ENCODE measurements at places on chromosomes 7 and 10.

- no peak for DNase-seq
These were observed 52.6 kb downstream of the EVX1 start for GRCh38 chr7:27295236-27295635.

DNA sequence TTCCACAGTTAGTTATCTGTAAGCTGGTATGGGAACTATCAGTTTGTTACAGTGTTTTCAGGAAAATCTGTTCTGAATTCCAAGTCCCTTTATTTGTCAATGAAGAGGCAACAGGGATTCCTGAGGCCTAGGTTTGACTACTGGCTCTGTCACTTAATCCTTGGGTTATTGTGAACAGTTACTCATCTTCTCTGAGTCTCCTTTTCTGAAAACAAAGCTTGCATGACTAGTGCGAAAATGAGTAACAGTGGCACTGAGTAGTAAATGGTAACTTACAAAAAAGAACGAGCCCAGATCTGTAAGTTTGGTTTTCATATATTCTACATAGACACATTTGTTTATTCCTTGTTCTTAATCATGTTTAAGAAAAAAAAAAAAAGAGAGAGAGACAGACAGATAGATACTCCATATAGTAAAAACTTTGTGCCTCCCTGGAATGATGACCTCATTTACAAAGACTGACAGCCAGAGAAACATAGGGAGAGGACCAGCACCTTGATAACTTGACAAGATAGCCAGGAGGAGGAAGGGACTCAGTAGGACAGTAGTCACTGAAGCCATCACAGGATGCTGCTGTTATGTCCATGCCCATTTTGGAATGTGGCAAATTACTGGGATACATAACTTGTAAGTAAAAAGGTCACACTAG lies 1.9 kb downstream of the MRPS33 start:
- DNase-seq, result no peak

DNA sequence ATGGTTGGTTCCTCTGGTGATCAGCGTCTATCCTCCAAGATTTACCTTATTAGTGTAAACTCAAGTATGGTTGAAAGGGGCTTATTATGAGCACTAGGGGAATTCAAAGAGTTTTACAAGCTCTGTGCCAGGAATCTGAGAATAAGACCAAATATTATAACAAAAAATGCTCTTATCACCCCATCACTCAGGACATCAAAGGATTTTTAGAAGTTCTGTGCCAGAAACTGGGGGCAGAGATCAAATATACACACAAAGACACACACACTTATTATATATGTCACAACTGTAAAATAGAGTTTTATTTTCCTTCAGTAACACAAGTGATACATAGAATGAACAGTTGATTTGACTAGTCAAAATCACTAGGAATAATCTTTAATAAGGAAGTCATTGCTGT lies 89.3 kb downstream of the MLLT10 start:
- no peak for DNase-seq

DNA sequence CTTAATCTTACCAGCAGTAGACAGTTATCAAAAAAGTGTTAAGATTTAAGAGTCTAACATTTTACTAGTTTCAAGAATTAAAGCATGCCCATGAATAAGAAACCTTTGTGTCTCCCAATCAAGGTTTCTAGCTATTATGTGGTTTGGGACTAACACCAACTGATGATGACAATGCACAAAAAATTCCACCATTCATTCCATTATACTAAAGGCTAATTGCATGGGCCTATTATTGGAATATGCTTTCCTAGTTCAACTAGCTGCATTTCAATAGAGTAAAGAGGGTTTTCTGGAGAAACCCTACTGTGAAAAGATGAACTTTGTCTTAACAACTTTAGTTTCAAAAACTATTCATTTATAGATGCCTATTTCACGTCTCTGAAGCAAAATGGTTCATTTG lies 44.6 kb downstream of the UBE2H start:
- no peak for DNase-seq

DNA sequence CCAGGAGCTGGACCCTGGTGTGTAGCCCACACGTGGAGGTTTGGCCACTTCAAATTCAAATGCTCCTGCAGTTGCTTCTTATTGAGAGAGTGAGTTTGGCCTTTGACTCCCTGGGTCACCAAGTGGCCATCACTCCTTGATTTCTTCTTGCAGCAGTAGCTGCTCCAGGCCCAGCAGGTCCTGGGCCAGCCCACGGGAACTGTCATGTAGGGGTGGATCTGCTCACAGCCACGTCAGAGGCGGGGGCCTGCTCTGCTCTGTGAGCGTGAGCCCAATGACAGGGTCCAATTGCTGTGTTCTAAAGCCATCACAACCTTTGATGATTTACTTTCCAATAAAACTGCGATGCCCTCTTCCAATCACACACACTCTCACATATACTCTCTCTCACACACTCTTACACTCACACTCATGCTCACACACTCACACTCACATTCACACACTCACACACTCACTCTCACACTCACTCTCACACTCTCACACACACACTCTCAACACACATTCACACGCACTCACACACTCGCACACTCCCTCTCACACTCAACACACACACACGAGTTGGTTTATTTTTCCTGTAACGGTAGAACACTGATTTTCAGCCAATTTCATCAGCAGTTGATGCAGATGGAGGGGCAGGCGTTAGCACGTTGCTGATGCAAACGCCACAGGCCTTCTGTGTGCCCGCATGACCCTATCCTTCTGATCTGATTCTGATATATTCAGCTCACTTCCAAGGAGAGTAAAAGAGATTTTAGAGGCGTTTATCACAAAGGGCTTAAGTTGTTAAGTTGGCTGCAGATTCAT lies 210.7 kb upstream of the PPP2R2D start:
- DNase-seq, result no peak

- no peak for DNase-seq
These were observed 36.2 kb downstream of the LAMB1 start for GRCh38 chr7:107966711-107967110.

DNA sequence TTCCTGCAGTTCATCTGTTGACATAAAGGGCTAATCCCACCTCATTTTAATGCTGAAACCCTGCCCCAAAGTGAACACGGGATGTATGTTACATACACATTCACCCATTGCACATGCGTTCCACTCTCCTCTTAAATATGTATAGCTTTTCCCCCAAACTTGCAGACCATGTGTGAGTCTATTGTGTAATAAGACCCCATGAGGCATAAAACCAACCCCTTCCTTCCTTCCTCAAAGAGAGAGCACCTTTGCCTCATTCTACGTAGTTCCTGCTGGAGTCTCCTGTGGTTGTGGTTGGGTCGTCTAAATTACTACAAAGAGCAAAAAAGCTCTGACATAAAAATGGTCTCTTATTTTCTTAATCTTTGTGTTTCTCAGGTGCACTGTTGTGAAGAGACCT lies 345.7 kb upstream of the KLF6 start:
- DNase-seq, result no peak

DNA sequence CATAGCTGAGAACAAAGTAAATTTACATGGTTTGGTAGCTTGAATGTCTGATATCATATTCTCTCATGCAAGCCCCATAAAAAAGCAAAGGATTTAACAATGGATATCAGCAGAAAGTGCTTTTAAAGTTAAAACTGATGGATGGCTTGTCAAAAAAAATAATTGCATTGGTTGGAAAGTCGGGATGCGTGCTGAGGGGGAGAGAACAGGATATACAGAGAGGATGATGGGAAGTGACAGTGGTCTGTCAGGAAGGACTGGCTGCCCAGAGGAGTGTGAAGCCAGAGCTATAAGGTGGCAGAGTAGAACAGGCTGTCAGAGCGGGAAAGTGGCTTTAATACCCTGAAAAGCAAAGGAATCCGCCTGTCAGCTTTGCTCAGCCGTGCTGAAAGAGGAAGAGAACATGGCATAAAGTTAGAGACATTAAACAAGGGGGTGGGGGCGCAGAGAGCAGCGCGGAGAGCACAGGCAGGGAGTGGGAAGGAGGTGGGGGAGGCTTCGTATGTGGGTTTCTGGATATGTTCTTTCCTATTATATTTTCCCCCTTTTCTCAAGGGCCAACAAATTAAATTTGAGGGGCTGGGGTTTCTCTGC lies 493.0 kb downstream of the LRMDA start:
- no peak for DNase-seq

DNA sequence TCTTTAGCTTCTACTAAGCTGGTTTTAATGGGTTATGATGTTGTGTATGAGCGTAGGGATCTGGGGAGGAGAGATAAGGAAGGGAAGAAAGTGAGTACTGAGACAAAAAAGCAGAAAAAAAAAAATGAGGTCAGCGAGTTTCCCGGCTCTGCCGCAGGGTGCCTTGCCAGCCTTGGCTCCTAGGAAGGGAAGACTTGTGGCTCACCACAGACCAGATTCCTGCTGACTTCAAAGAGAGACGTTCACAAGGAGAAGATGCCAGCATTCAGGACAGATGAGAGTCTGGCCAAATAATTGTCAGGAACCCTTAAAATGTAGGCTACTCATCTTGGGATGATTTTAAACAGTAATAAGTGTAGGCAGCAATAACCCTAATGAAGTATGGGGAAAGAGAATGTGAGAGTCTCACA lies 11.4 kb upstream of the FAS start:
- no peak for DNase-seq

- DNase-seq, result no peak
These were observed 35.2 kb upstream of the NPSR1 start for GRCh38 chr7:34622771-34623250.

- no peak for DNase-seq
These were observed 276.9 kb downstream of the TNS3 start for GRCh38 chr7:47304727-47305719.
